ENCODE measurements at places on chromosomes 16 and 17.

DNA sequence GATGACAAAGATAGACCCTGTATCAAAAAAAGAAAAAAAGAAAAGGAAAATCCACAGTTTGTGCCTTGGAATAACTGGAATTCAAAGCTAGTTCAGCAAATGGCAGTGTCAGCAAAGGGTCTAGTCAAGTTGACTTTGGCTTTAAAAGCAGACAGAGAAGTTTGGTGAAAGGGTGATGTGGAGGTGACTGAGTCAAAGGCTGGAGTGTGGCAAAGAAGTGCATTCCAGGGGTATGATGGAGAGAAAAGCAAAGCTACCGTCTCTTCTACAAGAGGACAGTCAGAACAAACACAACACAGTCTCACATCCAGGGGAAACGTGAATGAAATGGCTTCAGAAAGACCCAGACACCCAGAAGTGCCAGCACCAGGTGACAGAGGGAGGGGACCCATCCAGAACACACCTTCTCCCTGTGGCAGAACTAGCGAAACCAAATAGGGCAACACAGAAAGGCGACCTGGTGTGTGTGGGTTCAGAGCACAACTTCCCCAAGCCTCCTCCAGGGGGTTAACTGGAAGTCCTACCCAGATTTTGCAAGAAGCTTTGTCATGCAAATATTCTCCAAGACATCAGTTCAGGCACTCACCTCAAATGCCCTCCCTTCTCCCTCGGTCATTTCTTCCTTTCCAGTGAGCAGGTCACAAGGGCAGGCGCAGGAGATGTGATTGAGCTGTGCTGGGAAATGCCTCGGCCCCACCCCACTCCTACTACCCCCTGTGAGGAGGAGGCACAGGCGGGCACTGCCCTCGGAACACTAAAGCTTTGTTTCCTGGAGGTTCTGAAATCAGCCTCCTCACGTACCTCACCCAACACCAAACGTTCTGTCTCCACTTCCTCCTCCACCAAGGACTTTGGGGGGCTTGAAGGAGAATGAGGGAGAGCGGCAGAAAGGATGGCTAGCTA is 481.9 kb downstream of the SOX9 start:
- no peak for DNase-seq

DNA sequence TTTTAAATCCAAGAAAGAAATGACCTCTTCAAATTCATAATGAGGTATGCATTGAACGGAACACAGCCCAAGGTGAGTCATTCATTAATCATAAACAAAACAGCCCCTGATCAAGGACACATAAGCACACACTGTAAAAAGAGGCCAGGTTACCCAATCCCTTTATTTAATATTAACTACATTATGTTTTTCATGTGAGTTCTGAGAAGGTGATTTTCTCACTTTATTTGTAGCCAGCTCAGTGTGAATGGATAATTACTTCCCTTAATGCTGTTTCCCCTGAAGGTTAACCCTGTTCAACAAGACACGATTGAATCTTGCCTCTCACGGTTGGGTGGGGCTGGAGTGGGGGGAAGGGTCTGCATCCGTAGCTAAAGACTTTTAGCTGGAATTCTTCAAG is 257.3 kb upstream of the SALL1 start:
- DNase-seq: no peak

DNA sequence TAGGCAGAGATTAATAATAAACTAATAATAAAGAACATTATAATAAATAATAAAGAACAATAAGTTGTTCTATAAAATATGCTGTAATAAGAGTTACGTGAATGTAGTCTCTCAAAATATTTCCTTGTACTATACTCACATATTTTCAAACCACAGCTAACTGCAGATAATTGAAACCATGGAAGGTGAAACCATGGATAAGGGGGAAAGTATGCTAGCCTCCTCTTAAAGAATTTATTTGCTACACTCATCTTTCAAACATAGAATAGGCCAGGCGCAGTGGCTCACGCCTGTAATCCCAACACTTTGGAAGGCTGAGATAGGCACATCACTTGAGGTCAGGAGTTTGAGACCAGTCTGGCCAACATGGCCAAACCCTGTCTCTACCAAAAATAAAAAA is 18.5 kb downstream of the CYTH1 start:
- no peak for DNase-seq

DNA sequence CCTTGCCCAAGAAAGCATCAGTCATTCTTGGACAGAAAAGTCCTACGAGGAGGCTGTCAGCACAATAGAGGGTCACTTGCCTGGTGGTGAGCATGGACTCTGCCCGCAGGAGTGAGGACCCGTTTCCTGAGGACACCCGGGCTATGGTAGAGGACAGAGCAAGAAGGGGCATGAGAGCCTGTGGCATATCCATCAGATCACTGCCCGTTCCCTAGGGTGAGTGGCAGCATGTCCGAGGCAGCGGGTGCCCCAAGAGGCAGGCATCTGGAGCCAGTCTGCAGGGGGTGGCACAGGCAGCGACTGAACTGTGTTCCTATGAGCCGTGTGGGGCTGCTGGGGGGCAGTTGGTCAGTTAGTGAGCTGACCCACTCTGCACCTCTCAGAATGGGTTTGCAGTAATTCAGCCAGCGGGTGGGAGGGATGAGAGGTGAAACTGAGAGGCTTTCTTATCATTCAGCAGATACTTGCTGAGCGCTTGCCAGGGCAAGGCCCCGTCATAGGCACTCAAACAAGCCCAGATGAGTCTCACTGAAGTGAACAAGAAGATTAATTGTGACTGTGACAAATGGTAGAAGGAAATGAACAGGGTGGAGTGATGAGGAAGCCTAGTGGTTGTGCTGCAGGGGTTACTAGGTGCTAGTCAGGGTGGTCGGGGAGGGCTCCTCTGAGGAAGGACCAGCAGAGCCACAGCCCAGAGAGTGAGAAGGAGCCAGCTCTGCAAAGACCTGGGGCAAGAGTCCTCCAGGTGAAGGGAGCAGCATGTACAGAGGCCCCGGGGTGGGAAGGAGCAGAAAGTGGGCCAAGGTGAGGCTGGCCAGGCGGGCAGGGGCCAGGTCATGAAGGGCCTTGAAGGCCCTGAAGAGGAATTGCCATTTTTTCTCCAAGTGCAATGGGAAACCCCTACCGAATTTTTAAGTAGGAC is 87.9 kb downstream of the CLEC16A start:
- DNase-seq: no peak

GRCh38 chr16:13425836-13426235 is 494.1 kb upstream of the ERCC4 start:
- no peak for DNase-seq

DNA sequence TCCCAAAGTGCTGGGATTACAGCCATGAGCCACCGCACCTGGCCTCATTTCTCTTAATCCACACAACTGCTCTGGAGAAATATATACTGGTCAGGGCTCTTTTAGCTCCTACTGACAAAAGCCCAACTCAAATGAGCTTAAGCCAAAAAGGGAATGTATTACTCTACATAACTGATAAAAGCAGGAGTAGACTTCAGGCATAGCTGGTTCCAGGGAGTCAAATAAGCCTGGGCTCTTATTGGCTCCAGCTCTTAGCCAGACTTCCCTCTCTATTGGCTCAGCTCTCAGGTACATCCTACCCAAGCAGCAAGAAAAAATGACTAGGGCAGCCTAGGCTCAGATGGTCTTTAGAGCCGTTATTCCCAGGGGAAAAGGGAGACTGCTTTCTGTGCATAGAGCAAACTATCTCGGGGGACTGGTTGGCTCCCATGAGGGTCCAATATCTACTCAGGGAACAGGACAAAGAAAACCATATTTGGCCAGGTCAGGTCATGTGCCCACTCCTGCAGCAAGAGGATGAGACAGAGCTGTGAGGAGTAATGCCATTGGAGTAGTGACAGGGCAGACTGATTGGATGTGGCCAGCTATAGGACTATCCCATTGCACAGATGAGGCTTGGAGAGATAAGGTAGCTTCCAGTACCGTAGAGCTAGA is 21.2 kb downstream of the TBX2 start:
- no peak for DNase-seq

DNA sequence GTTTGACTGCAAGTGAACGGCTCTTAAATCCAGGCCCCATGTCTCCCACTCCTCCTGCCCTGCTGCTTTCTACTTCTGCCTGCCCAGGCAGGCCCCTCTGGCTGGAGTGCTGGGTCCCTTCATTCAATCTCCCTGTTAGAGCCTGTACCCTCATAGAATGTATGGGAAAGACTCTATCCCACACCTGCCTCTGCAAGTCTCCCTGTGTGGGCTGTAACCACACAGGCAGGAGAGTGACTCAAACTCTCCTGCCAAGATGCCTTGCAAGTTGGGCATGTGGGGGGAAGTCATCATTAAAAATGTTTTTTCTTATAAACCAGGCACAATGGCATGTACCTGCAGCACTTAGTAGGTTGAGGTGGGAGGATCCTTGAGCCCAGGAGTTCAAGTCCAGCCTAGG is 77.5 kb downstream of the PLXDC1 start:
- no peak for DNase-seq

DNA sequence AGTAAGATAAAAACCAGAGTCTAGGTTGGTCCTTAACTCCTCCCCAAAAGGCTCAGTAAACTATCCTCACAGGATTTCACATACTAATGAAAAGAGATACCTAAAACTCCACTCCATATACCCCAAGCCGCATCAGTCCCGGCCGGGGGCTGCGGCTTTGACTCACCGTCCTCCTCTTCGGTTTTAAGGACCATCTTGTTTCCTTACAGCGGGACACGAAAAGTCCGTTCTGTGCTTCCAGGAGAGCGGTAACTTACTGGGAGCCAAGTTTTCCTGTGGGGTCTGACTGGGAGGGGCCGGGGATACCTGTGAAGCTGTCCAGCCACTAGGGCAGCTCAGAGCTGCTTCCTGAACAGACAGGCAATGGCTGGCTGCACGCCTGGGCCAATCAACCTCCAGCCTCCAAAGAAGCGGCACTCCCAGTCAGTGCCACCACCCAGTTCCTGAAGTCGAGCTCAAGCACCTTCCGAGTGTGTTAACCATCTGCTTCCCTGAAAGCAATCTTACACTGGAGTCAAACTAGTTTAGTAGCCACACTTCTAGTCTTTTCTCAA is 45.5 kb downstream of the CYTH1 start:
- peak; percentile 77 for DNase-seq

GRCh38 chr17:945672-946071 is 33.9 kb downstream of the NXN start:
- DNase-seq: no peak

DNA sequence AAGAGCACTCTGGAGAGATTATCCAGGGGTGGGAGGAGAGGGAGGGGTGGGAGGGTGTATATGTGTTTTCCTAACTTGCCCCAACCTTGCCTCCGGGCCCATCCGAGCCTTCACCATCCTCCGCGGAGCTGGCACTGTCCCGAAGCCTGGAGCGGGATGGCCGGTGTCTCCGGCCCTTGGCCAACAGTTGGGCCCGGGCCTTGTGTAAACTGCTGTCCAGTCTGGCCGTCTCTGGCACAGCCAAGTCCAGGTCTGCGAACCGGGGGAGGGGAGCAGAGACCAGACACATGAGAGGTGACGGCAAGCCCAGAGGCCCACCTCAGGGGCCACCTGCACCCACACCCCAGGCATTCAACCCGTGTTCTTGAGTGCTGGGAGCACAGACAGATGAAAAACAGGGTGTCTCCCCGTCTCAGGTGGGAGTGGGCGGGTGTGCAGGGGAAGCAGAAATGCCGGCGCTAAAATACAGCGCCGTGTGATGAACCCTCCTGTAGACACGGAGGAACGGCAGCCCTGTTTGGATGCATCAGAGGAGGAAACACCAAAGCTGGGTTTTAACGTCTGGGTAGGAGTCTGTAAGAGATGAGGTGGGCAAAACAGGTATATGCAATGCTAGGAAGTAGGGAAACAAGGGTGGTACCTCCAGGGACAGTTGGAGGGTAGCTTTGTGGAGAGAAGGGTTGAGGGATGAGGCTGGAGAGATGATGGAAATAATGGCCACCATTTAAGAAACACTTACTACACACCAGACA is 11.7 kb downstream of the SAMD14 start:
- no peak for DNase-seq

- DNase-seq: peak; percentile 49
Measured at GRCh38 chr16:30527635-30528178, 1.3 kb upstream of the ZNF768 start.

GRCh38 chr17:2947996-2948550 is 115.3 kb downstream of the OR1D5 start:
- DNase-seq: no peak

DNA sequence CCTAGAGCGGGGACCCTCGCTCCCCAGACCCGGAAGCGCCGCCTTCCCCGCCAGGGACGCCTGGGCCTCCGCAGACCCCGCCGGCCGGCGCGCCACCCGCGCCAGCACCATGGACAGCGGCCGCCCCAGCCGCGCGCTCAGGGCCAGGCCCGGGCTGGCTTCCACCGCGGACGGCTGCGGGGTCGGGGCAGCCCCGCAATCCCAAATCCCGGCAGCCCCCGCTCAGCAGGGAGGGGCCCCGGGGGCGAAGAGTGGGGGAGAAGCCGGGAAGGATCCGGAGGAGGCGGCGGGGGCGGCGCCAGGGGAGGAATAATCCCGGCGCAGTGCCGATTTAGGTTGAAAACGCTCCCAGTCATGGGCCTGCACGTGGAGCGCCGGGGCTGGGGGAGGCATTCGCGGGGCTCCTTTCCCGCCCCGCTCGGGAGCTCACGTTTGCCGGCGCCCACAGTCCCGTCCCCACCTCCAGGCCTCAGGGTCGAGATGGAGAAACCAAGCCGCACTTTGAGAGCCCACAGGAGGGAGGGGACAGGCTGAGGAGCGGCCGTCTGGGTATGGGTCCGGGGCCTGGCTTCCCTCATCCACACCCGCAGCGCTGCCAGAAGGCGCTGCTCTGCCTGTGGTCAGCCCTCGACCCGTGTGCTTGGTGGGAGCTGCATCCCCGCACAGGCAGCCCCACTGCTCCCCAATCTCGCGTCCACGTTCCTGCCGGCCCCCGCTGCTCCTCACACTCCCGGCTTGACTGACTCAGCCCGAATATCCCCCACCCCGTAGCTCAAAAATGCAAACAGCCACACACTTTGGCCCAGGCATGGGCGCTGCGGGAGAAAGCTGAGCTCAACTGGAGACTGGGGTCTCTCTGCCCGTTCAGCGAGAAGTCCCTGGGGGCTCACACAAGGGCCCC is 4.7 kb downstream of the FBXL16 start:
- DNase-seq: peak; percentile 29

GRCh38 chr17:57553991-57554825 is 190.9 kb downstream of the CCDC182 start:
- peak; percentile 46 for DNase-seq

DNA sequence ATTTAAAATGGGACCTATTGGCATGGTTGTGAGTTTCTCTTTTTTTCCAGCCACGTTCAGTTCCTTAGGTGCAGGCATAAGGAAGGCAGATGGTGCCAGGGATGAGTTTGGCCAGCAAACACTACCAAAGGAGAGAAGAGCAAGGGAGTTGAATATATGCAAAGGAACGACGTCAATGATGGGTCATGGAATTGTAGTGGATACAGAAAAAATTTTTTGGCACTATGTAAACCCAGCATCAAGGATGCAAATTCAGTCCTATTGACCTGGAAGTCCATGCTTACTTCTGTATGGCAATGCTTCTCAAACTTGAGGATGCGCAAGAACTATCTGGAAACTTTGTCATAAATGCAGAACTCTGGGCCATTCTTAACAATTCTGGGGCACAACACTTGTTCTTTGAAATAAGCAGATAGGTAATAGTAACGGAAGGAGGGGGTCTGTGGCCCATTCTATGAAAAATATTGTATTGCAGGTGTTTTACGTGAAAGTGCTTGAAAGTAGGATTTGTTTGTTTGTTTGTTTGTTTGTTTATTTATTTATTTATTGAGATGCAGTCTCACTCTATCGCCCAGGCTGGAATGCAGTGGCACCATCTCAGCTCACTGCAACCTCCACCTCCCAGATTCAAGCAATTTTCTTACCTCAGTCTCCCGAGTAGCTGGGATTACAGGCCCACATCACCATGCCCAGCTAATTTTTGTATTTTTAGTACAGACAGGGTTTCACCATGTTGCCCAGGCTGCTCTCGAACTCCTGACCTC is 18.0 kb downstream of the APOH start:
- no peak for DNase-seq

GRCh38 chr17:65092262-65092661 is 35.7 kb upstream of the GNA13 start:
- no peak for DNase-seq
